GM23248 (cell line): ENCODE measurements at places on chromosomes 2 and 18.
A peak's percentile ranks its signal among the peaks of the same experiment; 100 is the strongest.

GRCh38 chr18:21933931-21934765 lies 193.6 kb downstream of the MIB1 start:
- no peak for DNase-seq

DNA sequence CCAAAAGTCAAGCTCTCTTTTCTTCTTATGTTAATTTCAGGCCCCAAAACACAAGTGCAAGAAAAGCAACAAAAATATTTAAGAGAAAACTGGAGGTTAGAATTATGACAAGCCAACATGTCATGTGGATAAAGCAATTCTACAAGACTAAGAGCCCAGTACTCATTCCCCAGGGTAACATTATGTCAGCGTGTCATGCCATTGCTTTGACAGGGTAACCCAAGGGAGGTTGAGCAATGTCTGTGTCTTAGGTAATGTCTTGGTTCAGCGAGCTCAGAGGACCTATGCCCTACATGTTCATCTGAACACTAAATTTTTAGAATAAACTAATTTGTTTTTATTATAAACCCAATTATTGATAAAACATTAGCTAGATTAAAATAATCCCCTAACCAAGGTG lies 173.2 kb upstream of the ZNF804A start:
- no peak for DNase-seq

GRCh38 chr2:191556463-191556862 lies 121.5 kb upstream of the NABP1 start:
- DNase-seq = peak; percentile 19

DNA sequence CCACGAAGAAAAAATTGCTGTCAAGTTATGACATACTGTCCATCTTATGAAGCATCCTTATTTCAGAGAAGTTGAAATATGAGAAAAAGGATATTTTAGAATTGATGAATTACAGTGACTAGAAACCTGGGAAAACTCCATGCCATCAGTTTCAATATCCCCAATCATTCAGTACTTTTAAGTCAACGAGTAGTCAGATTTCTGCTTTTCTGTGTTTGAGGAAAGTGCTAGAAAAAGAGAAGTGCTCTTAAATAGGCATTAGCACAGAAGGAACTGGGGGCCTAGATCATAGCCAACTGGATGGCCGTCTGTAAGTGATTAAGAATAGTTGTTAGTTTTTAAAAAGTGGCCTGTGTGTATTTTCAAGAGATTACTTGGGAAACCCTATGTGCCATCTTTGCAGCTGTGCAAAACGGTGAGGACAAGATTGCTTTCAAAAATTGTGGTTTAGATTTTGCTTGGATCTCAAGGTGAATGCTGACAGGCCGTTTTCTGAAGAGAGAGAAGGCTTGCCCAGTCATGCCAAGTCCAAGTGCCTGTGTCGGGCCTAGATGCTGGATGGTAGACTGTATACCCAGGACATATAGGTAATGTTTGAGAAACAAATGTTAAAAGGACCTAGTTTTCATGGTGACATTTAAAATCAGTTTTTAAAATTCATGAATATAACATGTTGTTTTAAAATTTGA lies 5.1 kb downstream of the NEDD4L start:
- DNase-seq = no peak

DNA sequence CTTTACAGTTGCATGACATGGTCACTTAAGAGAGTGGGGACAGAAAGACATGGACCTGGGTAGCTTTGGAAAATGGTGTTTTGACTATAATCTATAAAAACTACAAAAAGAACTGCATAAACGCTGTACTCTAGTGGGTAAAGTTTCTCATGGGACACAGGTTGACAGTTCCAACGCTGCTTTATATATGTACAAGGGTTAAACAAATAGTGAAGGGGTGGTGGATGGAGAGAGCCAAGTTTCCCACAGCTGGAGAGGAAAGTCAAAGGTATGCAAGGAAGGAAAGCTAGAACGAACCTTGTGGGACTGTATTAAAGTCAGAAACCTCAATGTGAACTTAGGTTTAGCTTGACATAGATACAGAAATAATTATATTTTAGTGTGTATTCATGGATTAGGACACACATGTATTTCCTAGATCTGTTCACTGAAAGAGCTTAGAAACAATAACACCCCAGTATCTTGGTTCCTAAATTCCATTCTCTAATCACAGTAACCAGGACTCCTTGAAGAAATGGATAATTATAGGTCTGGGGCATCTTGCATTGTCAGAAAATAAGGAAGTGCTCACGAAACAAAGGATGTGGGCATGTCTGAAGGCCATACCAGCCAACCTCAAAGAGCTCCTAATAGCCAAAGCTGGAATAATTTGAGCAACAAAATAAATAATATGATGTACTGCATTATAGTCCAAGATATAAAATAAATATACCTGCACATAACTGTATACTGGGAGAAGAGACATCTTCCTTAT lies 28.8 kb downstream of the TANC1 start:
- DNase-seq = no peak

DNA sequence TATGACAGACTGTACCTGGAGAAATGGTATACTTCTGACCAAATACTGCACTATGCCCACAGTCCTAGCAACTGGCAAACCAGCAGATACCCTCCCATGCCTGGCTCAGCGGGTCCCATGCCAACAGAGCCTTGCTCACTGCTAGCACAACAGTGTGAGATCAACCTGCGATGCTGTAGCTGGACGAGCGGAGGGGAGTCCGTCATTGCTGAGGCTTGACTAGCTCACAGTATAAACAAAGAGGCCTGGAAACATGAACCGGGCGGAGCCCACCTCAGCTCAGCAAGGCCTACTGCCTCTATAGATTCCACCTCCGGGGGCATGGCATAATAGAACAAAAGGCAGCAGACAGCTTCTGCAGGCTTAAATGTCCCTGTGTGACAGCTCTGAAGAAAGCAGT lies 93.2 kb upstream of the CAB39 start:
- DNase-seq = no peak

GRCh38 chr2:120912101-120912985 lies 176.7 kb downstream of the GLI2 start:
- DNase-seq = peak; percentile 87

DNA sequence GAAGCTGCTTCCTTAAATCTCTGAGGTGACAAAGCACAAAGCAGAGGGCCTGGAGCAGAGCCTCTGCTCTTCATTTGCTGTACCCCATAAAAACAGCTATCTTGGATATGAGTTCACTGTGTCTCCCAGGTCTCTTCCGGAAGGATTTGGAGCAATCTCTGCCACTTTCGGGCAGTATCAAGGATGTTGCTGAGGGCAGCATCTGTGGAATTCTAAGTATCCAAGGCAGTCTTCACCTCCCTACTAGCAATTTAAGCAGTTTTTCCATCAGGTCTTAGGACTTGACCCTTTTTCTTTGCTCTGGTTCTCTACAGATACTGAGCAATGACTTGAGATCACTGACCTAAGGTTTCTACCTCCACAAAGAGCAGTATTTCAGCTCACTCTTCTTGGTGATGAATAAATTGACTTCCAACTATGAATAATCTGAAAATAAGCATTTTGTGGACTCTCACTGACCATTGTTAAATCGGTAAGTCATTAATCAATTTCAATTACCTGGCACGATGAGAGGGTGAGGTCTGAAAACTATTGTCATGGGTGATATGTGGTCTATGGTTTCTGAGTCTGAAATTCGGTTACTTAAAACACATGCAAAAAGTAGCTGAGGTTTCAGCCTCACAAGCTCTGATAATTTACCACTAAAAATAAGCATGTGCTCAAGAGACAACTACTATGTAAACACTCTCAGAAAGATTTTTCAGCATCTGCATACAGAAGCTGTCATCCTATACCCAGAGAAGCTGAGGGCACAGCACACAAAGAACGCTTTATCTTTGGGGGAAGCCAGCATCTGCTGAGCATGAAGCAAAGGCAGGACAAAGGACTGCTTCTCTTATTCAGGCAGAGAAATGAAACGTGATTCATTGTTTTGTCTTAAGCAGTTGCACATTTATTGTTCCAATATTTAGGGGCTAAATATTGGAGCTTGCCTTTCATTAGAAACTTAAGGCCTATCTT lies 32.1 kb upstream of the SPATS2L start:
- DNase-seq = peak; percentile 22

DNA sequence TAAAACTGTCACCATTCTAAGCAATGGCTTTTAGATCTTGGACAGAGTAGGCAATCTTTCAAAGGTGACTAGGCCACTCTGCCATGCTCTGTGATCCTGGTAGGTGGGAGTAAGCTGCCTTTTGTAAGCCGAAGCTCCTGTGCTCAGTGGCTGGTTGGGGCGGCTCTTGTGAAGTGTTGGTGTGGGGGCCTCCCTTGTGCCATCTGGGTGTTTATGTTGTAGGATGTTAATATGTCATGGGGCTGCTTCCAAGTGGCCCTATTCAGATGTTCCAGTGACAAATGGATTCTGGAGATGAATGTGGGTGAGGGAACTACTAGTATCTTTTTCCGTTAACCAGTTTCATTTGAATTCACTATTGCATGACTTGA lies 116.8 kb upstream of the SPRED2 start:
- no peak for DNase-seq

GRCh38 chr18:58639751-58640427 lies 11.0 kb upstream of the ALPK2 start:
- peak; percentile 68 for DNase-seq

GRCh38 chr2:36235882-36236281 lies 119.7 kb upstream of the CRIM1 start:
- DNase-seq = no peak

- no peak for DNase-seq
Measured at GRCh38 chr2:71619230-71619741, 165.9 kb downstream of the DYSF start.

GRCh38 chr18:58272779-58273435 lies 228.9 kb downstream of the NEDD4L start:
- DNase-seq = peak; percentile 51
